Activated naive CD8-positive, alpha-beta T cell treated with anti-CD3 and anti-CD28 coated beads for 36 hours (primary cell): ENCODE measurements at places on chromosomes 7 and 10. TPM values are rescaled to one million over a fixed set of nuclear protein-coding genes. Genes with fewer than 3 reads are reported as not detected.

The MEIG1 gene
- 0.92 TPM for total RNA-seq

DNA sequence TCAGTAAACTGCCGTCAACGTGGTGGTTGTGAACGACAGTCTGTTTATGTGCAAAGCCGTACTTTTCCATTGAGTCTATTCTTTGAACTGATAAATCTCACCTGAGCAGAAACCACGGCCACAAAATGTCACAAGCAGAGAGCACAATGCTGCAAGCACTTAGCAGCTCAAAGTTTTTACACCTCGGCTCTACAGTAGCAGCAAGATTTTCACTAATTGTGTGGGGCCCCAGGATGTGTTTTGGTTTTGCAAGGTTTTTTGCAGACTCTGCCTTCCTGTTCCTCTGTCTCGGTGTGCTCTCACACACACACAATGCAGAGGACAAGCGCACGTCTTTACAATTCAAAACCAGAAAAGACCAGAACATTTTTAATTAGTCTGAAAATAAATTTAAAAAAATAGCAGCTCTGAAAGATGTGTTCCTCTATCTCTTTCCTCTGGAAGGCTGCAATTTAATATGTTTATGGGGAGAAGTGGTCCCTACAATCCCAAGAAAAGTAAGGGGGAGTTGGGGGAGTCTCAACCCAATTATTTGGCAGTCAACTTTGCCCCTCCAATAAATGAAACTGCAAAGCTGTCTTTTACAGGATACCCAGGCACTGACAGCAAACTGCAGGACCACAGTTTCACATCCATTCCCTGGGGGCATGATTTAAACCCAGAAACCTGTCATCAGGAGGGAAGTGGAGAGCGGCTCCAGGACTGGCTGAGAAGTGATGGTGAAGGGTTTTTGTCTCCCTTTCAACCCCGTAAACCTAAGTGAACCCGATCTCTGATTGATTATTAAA lies 73.8 kb upstream of the SFMBT2 start:
- DNase-seq, result peak; percentile 55

GRCh38 chr10:124575107-124576035 lies 113.7 kb downstream of the LHPP start:
- no peak for DNase-seq

GRCh38 chr7:73652541-73652949 lies 15.1 kb upstream of the VPS37D start:
- DNase-seq, result no peak
